Renal cortical epithelial cell (primary cell): ENCODE measurements at places on chromosomes 1 and 21.
A peak's percentile ranks its signal among the peaks of the same experiment; 100 is the strongest.

- no peak for DNase-seq
Measured at GRCh38 chr1:221761354-221762002, 19.6 kb upstream of the DUSP10 start.

- no peak for DNase-seq
Measured at GRCh38 chr21:44793592-44794374, 7.8 kb downstream of the UBE2G2 start.

- peak; percentile 32 for DNase-seq
Measured at GRCh38 chr1:70038025-70038424, 167.4 kb downstream of the LRRC40 start.

GRCh38 chr21:32329776-32330175, 31.1 kb downstream of the MRAP start:
- no peak for DNase-seq

GRCh38 chr21:29656504-29657239, 283.1 kb downstream of the GRIK1 start:
- peak; percentile 83 for DNase-seq

DNA sequence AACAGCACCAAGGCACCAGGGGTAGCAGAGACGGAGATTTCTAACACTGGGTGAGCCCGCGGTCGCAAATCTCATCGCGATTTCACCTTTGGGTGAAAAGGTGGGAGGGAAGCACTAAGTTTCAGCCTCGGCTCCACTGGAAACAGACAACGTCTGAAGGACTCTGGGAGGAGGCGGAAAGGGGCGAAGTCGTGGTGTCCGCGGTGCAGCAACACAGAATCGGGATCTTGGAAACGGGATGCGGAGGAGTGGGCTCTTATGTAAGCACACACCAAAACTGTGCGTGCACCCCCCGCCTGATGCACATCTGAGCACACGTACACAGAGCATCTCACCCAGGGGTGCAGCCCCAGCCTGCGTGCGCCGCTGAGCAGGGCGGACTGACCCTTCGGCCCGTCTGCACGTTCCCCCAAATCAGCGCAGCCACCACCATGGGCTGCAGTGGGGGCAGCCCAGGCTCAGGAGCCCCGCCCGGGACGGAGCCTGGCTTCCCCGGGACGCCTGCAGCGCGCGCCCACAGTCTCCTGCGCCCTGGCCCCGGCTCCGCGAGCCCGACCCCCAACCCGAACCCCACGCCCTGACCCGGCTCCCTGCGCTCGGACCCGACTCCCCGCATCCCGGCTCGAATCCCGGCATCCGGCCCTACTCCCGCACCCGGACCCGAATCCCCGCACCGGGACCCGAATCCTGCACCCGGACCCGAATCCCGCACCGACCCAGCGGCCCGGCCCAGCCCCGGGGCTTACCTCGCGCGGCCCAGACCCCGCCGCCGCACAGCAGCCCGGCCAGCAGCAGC, 670 bp downstream of the CLSTN1 start:
- DNase-seq, result no peak

GRCh38 chr1:63883494-63884235, 109.8 kb downstream of the ROR1 start:
- peak; percentile 53 for DNase-seq

GRCh38 chr1:205169248-205169647, 42.3 kb downstream of the DSTYK start:
- no peak for DNase-seq

- no peak for DNase-seq
Measured at GRCh38 chr1:13807209-13807608, 107.2 kb downstream of the PRDM2 start.
